ENCODE measurements at places on chromosomes 1 and 21.

GRCh38 chr1:1083416-1084371 is 9.6 kb upstream of the RNF223 start:
- no peak for DNase-seq

- DNase-seq: no peak
Measured at GRCh38 chr1:17739050-17739449, 16.1 kb upstream of the ACTL8 start.

GRCh38 chr1:14934867-14935266 is 218.7 kb upstream of the TMEM51 start:
- no peak for DNase-seq

DNA sequence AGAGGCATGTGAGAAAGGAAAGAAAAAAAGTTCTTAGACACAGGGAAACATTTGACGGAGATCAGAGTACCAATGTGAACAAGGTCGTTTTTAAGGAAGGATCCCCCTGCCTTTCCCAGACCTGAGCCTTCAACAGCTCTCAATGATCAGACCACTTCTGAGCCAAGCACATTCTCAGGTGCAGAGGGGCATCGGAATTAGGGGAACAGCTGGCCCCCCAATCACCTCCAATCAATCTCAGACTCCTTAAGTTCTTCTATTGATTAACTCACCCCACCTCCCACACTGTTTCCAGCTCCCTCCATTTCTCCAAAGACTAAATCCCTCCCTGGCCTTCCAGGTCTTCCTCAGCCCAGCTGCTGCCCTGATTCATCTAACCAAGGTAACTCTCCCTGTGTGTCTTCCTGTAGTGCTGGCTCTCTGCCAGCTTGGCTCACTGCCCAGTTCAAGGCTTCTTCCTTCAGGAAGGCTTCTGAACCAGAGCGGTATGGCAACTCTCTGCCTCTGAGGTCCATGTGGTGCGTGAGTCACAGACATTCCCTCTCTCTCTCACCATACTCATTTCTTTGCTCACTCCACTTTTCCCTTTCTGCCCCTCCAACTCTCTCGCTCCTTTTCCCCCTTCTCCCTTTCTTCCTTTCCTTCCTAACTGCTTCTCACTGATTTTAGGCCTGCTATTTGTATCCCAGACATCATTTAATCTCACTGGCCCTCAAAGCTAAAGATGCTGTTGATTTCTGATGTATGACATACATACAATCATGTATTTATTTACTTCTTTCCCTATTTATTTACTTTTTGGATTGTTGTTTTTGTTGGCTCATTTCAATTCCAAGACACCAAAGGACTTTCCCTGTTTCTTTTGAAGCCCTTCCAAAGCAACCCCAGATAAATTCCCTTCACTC is 18.1 kb downstream of the CFAP45 start:
- DNase-seq: no peak

GRCh38 chr1:38045401-38046332 is 926 bp downstream of the POU3F1 start:
- DNase-seq: no peak

Data from naive thymus-derived CD8-positive, alpha-beta T cell (primary cell).